ENCODE measurements at places on chromosomes 3 and 15. TPM values are rescaled to one million over a fixed set of nuclear protein-coding genes. Genes with fewer than 3 reads are reported as not detected.

Gene RBPMS2
- total RNA-seq: not detected

Gene MYO5C
- 0.58 TPM for total RNA-seq

Gene DNAJA4
- 3.6 TPM for total RNA-seq

Gene PLA2G4E
- total RNA-seq: under 0.01 TPM

Gene AADACL2
- not detected for total RNA-seq

All from smooth muscle cell of trachea (primary cell).